Type B pancreatic cell (in vitro differentiated cells): ENCODE measurements at places on chromosomes 2 and 18. TPM values are rescaled to one million over a fixed set of nuclear protein-coding genes. Genes with fewer than 3 reads are reported as not detected.

GRCh38 chr2:159265171-159265576, 21.3 kb downstream of the WDSUB1 start:
- no peak for DNase-seq

- DNase-seq = no peak
Measured at GRCh38 chr2:15871239-15871783, 69.0 kb upstream of the MYCN start.

GRCh38 chr2:26503231-26503880, 25.4 kb upstream of the OTOF start:
- DNase-seq = peak; percentile 81

- no peak for DNase-seq
Measured at GRCh38 chr2:33018271-33018670, 71.5 kb downstream of the LTBP1 start.

- no peak for DNase-seq
Measured at GRCh38 chr2:108877506-108877905, 90.9 kb downstream of the CCDC138 start.

DNA sequence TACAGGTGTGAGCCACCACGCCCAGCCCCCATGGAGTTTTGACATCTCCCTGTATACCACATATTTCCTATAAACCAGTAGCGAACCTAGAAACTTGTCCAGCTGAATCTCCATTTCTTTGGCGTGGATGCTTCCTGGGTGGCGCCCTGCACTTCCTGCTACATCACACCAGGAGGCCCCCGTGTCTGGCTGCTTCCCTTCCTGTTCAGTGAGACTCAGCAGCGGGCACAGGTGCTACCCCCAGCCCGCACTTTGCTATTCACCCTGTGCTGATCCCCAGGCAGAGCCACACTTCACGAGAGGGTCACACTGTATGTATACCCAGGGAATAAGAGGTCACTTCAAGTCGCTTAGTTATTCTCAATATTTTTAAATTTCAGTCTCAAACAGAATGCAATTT, 35.0 kb downstream of the CYP27C1 start:
- no peak for DNase-seq

SKA1 gene
- 5.7 and 14.0 TPM in 2 replicates for total RNA-seq

POMC gene
- 0.87 and 1.5 TPM in 2 replicates for total RNA-seq
